ENCODE measurements at places on chromosomes 1 and 21.
A peak's percentile ranks its signal among the peaks of the same experiment; 100 is the strongest.

DNA sequence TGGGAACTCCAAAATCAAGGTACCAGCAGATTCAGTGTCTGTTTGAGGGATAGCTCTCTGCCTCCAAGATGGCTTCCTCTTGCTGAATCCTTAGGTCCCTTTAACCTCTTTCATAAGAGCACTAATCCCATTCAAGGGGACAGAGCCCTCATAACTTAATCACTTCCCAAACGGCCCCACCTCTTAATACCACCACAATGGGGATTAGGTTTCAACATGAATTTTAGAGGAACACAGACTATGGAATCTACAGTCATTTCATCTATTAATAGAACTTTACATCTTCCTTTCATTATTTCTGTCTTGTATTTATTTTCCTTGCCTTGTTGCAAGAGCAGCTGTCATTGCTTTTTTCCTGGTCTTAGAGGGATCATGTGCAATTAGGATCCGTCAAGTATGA, 30.3 kb downstream of the HOOK1 start:
- DNase-seq: no peak

DNA sequence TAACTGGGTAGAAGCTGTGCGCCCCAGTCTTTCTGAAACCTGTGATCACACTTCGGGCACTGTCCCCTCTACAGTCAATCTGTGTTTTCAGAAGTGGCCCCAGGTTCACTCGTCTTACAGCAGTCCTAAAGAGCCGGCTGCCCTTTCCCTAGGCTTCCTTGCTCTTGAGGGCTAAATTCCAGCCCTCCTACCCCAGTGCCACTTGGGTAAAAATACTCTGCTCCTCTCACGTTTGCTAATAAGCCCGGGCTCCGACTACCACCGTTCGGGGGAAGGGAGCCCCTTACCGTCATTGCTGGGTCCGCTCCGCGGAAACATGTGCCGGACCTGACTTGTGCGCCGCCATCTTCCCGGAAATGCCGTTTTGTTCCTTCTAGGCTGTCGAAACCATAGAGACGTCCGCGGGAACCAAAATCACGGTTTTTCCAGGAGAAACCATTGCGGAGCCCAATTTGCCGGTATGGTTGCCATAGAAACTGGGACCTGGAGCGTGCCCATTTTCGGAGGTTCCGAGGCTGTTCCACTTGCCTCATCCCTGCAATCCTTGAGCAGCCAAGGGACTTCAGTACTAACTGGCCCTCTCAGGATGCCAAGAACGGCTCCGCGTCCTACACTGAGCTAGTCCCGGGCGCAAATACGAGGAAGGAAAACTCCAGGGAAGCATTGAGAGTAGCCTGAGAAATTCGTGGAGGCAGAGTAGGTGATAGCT, at the start of gene GPATCH4:
Gene GPATCH4, minus strand, starts transcription at position 358 of the 709 bp plus-strand sequence.
- DNase-seq: peak; percentile 62

DNA sequence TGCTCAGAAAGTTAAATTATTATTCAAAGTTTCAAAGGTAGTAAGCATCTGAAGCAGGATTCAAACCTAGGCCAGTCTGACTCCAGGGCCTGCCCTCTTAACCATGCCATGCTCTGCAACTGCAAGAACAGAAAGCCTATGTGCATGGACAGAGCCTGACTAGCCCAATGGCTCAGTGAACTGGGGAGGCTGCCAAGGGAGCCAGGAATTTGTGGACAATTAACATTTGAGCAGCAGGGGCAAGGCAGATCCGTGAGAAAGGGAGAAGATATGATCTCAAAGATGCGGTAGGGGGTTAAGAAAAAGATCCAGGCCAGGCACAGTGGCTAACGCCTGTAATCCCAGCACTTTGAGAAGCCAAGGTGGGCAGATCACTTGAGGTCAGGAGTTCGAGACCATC, 6.5 kb upstream of the ATP1A4 start:
- DNase-seq: no peak

- DNase-seq: no peak
Measured at GRCh38 chr21:25079053-25079452, 528.2 kb downstream of the MRPL39 start.

DNA sequence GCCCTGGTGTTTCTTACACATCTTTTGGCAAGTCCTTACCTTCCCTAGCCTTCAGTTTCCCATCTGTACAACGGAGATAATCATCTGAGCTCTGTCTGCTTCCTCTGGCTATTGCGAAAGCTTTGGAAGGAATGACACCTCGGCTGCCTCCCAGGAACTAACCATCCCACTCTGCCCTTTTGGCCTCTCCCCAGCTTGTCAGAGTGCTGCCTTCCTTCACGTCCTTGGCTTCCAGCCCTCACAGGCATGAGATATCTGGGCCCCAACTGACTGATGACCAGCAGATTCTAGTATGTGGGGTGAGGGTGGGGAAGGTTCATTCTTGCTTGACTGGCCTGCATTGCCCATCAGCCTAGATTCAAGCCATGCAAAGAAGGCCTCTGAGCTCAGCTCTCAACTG, 253.1 kb upstream of the FGGY start:
- no peak for DNase-seq

- DNase-seq: no peak
Measured at GRCh38 chr1:174491606-174492005, 43.8 kb downstream of the GPR52 start.

DNA sequence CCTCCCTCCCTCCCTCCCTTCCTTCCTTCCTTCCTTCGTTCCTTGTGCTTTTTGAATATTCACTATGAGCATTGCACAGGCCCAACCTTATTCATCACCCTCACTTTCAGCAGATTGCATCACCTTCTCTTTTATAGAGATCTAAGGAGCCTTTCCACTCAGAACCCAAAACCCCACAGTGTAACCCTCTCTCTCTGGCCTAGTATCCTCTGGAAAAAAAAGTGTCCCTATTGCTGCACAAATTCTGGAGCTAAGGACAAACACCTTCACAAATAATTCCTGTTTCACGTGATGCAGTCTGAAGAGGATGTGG, 25.6 kb downstream of the OR10J5 start:
- DNase-seq: no peak

GRCh38 chr1:236168716-236169429, 26.5 kb downstream of the GPR137B start:
- no peak for DNase-seq

DNA sequence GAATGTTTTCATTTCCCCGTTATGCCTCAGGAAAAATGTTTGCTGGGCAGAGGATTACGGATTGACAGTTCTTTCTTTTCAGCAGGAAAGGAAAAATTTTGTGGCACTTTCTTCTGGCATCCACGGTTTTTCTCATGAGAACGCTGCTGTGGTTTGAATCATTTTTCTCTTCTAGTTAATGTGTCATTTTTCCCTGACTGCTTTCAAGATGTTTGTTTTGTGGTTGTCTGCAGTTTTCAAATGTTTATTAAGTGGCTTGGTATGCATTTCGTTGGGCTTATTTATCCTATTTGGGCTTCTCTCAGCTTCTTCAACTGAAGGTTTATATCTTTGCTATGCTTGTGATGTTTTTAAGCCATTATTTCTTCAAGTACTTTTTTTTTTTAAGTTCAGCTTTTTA, 359.0 kb downstream of the RGS7 start:
- DNase-seq: no peak

DNA sequence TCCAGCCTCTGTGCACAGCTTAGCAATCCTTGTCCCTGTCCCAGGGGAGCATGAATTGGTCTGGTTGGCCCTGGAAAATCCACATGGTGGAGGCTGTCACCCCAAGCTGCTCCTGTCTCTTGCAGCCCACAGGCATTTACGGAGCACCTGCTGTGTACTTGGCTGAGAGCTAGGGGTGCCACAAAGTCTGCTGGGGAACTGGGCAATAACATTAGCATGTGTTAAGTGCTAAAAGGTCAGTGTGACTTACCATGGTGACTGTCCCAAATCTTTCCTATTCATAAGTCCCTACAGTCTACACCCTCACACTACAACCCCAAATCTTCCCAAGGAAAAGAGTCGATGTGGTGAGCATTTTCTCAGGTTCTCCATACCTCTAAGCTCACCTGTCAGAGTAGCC, 53.6 kb upstream of the ARTN start:
- DNase-seq: no peak

DNA sequence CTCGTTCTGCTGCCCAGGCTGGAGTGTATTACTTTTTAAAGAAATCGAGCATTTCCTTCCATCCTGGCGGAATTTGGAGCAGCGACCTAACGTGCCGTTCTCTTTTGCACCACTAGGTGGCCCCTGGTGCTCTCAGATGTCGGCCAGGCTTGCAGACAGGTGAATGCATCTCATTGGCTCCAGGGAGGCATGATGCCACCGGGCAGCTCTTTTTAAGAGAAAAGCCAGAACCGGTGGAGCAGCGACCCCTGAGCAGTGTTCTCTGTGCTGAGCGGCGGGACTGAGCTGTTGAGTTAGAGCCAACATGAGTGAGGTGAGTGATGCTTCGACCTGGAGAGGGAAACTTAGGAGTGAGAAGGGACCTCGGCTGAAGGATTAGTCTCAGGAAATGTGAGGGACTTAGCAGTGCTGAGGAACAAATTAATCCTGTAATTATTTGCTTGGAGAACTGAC, at the start of gene PCP4:
Gene PCP4, plus strand, starts transcription at position 241 of the 453 bp plus-strand sequence. Its CDS starts 64 bp downstream, at position 305.
- DNase-seq: peak; percentile 2

DNA sequence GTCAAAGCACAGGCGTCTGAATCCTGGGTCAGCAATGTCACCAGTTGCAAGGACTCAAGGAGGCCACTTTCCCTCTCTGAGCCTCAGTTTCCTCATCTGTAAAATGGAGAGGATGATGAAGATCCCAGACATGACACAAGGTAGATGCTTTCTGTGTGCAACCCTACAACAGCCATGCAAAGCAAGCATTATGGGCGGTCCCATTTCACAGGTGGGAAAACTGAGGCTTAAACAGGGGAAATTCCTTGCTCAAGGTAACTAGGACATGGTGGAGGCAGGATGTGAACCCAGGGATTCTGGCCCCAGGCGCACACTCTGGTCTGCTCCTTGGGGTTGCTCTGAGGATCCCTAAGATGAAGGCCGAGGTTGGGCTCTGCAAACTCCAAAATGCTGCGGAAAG, 311.0 kb downstream of the PTPRU start:
- no peak for DNase-seq

DNA sequence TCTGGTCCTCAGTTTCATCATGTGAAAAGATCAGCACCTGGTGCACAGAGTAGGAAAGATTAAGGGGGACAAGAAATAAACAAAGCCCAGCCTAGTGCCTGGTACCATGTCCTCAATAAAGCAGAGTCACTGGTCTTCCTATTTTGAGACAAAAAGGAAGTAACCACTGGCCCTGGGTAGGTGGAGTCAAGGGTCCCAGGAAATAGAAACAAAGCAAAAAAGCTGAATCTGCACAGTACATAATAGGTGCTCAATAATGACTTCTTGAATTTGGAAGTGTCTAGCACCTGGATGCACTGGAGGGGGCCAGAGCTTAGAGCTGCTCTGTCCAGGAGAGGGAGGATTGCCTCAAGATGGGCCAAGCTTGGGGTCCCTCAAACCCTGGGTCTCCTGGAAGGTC, 1.9 kb upstream of the EPHB2 start:
- no peak for DNase-seq

- no peak for DNase-seq
Measured at GRCh38 chr1:80418134-80418533, 1382.6 kb upstream of the ADGRL2 start.

- DNase-seq: no peak
Measured at GRCh38 chr1:168792592-168793125, 63.7 kb upstream of the DPT start.

- DNase-seq: no peak
Measured at GRCh38 chr1:25872713-25873112, 2.8 kb downstream of the PAQR7 start.

DNA sequence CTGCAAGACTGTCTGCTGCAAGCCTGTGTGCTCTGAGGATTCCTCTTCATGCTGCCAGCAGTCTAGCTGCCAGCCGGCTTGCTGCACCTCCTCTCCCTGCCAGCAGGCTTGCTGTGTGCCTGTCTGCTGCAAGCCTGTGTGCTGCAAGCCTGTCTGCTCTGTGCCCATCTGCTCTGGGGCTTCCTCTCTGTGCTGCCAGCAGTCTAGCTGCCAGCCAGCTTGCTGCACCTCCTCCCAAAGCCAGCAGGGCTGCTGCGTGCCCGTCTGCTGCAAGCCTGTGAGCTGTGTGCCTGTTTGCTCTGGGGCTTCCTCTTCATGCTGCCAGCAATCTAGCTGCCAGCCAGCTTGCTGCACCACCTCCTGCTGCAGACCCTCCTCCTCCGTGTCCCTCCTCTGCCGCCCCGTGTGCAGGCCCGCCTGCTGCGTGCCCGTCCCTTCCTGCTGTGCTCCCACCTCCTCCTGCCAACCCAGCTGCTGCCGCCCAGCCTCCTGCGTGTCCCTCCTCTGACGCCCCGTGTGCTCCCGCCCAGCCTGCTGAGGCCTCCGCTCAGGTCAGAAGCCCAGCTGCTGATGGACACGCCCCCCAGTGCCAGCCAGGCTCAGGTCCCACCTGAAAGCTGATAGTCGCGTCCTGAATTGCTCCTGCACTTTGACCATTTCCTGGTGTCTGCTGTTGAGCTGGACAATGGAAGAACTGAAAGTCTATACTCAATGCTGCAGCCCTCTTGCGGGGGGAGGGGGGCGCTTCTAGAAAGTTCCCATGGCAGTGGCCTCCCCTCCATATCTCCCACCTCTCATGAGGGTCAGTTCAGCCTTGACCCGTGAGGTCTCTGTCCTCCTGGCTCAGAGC, 1.2 kb downstream of the KRTAP10-4 start:
- no peak for DNase-seq

DNA sequence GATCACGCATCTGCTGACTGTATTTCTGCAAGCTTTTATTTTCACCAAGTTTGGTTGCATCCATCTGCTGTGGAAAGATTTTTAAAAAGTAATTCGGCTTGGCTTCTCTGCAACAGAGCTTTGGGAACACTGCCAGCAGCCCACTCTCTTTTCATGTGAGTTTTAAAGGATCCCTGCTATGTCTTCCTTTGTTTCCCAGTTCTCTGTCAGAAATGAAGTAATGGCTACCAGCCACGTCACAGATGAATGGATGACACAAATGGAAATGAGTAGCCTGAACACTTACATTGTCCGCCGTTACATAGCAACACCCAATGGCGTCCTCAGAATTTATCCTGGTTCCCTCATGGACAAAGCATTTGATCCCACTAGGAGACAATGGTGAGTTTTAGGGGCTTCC, 80.6 kb upstream of the RAVER2 start:
- no peak for DNase-seq

DNA sequence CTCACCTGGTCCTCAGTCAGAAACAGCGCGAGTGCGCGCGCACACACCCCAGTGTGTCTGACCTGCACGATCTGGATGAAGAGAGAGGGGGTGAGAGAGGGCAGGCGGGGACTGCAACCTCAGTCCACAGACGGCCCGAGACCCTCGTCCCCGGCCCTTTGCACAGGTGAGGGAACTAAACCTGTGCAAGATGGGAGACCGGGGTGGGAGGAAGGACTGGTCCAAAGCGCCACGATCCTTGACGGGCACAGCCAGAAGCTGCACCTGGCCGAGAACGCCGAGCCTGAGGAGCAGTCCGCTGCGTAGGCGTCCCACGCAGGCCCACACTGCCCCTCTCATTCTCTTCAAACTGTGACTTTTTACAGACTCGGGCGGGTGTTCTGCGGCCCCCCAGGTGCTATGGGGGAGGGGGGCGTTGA, 519 bp upstream of the IQCC start:
- no peak for DNase-seq
